ENCODE measurements at places on chromosomes 11 and 22. TPM values are rescaled to one million over a fixed set of nuclear protein-coding genes. Genes with fewer than 3 reads are reported as not detected.
A peak's percentile ranks its signal among the peaks of the same experiment; 100 is the strongest.

ILK gene
- total RNA-seq: 60.0 TPM

USH1C gene
- total RNA-seq: 40.3 TPM

MRGPRE gene
- not detected for total RNA-seq

GRCh38 chr11:125063429-125064043 is 431 bp downstream of the SLC37A2 start:
- H3K4me1 ChIP-seq: peaks cover 17% of the 10 kb centered on the region
- DNase-seq: peak; percentile 24
- H3K36me3 ChIP-seq: no peaks in the 10 kb centered on the region
- H3K27ac ChIP-seq: peak overlapping the region; percentile 53
- peak overlapping the region; percentile 61 for H3K4me3 ChIP-seq
- peaks cover 14% of the 10 kb centered on the region for H3K27me3 ChIP-seq

GRCh38 chr11:60842668-60843600 is 1.0 kb downstream of the CCDC86 start:
- peak overlapping the region; percentile 89 for H3K27ac ChIP-seq
- H3K36me3 ChIP-seq: peaks cover 5% of the 10 kb centered on the region
- no peak for DNase-seq
- H3K4me3 ChIP-seq: peak overlapping the region; percentile 90
- peaks cover 51% of the 10 kb centered on the region for H3K4me1 ChIP-seq
- no peaks in the 10 kb centered on the region for H3K27me3 ChIP-seq

DNA sequence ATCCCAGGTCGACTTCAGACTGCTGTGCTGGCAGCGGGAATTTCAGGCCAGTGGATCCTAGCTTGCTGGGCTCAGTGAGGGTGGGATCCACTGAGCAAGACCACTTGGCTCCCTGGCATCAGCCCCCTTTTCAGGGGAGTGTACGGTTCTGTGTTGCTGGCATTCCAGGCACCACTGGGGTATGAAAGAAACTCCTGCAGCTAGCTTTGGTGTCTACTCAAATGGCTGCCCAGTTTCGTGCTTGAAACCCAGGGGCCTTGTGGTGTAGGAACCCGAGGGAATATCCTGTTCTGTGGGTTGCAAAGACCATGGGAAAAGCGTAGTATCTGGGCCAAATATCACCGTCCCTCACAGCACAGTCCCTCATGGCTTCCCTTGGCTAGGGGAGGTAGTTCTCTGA is 254.8 kb downstream of the GRIK4 start:
- no peak overlapping the region for H3K4me3 ChIP-seq
- H3K27ac ChIP-seq: no peak overlapping the region
